ENCODE measurements at places on chromosomes 12 and 14. TPM values are rescaled to one million over a fixed set of nuclear protein-coding genes. Genes with fewer than 3 reads are reported as not detected.

DNA sequence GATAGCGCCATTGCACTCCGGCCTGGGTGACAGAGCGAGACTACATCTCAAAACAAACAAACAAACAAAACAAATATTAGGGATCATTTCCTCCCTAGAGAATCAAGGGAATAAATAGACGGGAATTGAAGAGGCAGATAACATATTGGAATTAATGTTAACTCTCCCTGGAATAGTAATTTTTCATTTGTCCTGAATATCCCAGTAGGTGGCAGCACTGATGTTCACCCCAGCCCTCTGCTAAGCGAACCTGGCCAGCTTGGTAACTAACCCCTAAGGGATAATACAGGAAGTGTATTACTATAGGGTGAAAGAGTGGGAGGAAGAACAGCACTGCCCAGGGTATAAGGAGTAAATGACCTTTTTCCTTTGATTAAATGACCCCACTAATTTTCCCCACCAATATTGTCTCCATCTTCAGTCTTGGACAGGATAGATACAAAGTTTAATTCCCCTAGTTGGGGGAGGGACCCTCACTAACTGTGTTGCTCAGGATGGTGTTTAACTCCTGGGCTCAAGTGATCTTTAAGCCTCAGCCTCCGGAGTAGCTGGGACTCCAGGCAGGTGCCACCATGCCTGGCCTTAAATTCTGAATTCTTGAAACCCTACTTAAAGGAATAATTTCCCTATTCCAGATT is 40.5 kb downstream of the SLC2A14 start:
- DNase-seq, result no peak

NKX2-8 gene
- total RNA-seq, result not detected

DNA sequence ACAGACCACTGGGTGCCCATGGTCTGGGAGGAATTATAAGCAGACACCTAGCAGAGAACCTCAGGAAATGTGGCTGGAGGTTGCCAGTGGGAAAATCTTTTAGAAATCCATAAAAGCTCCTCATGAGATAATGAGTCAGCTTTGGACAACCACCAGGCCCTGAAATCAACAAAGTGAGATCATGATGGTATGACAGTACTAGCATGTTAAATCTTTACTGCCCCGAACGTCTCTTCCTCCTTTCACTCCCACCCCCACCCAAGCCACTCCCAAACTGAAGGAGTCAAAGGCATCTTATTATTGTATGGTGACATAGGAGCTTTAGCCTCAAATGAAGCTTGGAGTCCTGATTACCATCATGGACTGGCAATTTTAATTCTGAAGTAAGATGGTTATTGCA is 240.0 kb downstream of the DIO2 start:
- DNase-seq, result no peak

- no peak for DNase-seq
Observed at GRCh38 chr12:6205761-6206160, 5.6 kb downstream of the CD9 start.

RIPK3 gene
- 3.6 TPM for total RNA-seq

TAS2R10 gene
- not detected for total RNA-seq

FGF6 gene
- total RNA-seq, result not detected

DNA sequence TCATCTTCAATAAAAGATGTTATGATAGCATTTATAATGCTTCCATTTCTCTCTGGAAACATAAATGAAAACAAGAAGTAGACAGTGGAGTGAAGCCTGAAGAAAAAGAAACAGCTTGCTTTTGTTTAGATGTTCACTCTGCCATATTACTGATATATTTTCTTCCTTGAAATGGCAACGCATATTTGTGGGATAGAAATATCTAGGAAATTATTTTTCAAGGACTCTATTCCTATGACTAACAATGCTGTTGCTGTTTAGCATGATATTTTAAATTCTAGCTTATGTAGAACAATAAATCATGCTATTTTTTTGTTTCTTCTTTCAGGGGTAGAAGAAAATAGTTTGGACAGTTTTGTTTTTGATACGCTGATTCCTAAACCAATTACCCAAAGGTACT is 359.0 kb downstream of the NAV3 start:
- DNase-seq, result no peak

GRCh38 chr14:100472094-100472455 is 115.1 kb downstream of the BEGAIN start:
- no peak for DNase-seq

DNA sequence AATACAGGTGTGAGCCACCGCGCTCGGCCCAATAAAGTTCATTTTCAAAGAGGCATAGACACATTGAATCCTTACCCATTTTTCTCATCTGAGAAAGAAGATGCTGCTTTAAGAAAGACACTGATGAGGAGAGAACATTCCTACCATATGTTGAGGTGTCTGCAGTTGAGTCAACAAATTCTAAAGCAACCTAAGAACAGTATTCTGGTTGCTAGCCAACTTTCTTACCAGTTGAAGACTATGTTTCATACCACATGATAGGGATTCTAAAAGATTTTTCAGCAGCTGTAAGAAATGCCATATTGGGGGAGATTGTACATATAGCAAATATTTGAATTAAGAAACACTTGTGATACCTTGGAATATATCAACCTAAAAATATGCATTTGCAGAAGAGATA is 160.1 kb downstream of the SRGAP1 start:
- no peak for DNase-seq

GRCh38 chr12:10667581-10667980 is 6.3 kb downstream of the STYK1 start:
- DNase-seq, result no peak

DNA sequence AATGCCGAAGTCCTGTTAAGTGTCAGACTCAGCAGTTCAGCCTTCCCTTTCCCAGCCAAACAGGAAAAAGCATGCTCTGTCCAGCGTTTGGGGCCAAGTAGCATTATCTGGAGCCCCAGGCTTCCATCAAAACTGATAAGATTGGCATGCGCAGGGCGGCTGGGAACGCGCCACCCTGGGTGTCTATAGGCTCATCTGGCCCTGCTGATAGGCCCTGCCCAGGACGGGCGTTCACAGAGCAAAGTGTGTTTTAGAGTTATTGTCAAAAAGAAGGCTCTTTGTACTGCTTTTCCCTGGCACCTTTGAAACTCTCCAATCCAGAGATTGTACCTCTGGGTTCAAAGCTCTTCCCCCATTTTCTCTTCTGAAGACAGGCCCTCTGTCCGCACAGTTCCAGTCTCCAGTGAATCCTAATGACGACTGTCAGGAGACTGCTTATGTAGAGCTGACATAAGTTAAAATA is at the start of gene ART4:
ART4 (minus strand) TSS at position 102 of the 463 bp plus-strand sequence. CDS start 413 bp downstream, outside the sequence.
- DNase-seq, result peak; percentile 55

GRCh38 chr12:127648321-127648720 is 618.6 kb upstream of the TMEM132C start:
- no peak for DNase-seq

DNA sequence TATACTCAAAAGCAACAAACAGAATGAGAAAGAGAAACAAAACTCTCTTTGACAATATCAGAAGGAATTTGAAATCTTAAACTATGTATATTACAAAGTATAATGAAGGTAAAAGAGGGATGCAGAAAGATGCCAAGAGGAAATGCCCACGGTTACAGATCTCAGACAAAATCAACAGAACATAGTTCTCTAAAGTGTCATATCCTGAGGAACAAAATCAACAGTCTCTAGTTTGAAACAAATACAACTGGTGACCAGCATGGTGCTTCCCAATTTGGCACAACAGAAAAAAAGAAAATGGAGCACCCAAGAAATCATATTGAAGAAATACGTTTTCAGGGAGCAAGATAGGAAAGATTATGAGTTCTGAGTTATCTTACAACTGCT is 116.5 kb downstream of the METTL25 start:
- no peak for DNase-seq

PLEKHG7 gene
- total RNA-seq, result not detected

DNA sequence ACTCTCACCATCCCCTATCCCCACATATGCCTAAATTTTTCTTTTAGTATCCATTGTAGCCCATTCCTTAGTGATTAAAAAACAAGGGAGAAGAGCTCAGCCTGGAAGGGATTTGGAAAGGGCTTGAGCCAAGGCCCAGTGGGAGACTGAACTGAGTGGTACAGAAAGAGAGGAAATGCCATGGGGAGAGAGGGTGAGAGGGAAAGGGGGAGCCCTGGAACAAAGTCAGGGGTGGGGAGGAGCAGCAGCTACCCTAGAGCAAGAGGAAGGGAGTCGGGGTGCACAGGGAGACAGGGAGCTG is 2.6 kb upstream of the ATN1 start:
- DNase-seq, result no peak

GRCh38 chr14:51824191-51824590 is 36.2 kb upstream of the GNG2 start:
- no peak for DNase-seq

DNA sequence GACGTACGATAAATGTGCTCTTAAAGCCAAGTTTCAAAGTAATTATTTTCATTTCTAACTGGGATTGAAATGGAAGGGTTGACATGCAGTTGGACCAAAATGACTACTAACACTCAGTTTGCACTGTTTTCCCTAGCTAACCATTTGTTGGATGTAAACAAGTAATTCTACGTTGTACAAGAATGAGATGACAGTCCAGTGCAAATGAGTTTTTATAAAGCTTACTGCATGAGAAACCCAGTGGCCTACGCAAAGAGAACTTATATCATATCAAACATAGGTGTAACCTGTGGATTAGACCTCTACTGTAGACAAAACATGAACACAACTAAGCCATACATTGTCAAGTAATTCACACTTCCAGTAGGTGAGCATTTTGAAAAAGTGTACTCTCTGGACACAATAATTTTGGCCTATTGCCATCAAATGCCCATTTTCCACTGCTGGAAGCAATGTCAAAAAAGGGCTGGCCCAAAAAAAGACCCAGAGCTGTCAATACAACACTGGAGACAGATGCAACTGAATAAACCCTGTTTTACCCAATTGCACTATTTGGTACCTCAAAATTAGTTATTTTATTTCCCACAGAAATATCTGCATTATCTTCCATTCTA is 12.8 kb downstream of the SLC38A2 start:
- no peak for DNase-seq

DNA sequence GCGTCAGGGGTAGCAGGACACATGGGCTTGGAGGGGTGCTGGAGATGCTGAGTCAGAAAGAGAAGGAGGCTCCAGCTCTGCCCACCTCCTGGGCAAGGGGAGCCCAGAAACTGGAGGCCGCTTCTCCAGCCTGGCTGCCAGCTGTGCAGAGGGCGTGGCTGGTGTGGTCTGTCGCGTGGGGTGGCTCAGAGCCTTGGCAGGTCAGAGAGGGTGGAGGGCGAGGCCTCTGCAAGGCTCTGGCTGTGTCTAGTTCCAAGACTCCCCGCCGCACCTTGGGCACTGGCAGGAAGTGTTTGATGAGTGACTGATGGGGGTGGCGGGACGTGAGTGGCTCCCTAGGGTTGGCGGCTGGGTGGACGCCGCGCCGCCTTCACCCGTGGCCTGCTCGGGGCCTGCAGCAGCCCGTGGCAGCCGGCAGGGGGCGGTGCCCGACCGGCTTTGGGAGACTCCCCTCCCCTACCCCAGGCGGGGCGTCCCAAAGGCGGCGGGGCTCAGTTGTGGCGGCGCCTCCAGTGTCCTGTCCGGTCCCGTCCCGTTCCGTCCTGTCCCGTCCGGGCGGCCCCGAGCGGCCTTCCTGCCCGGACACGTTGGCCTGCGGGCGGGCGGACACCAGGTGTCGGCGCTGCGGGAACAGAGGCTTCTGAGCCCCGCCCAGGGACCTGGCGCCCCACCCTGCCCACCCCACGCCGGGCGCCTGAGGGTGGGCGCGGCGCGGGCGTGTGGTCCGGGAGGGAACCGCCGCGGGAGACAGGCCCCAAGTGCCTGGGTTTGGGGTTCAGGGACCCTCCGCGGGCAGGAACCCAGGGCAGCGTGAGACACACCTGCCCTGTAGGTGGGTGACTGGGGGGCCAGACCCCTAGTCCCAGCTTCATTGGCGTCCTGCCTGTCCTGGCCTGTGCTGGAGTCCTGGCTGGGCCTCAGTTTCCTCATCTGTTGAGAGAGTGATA is 39.7 kb downstream of the KRT80 start:
- peak; percentile 77 for DNase-seq

DNA sequence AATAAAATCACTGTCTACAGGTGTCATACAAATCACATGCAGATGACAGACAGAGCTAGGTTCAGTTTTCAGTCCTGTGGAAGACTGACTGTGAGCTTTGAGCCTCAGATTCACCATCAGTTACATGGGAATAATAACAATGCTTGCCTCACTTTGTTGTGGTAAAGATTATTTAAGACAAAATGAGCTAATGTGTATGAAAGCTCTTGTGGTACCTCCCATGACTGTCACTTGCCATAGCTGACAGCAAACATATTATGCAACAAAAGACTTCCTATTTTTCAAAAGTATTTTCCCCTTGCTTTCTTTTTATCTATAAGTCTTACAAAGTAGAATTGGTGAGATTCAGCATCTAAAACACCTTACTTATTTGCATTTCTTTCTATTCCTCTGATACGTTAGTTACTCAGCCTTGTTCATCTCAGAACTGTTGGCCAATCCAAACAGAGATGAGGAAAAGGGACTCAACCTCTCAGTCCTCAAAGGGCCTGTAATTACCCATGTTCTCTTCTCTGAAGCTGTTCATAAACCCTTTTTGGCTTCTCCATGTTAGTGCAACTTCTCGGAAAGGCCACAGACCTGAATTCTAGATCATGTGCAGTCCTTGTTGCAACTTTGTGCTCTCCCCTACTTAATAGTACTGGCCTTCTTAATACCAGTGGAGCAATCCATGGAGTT is 8.8 kb upstream of the DDHD1 start:
- DNase-seq, result no peak

GRCh38 chr12:25715102-25715501 is 162.0 kb upstream of the LMNTD1 start:
- DNase-seq, result no peak

CCDC38 gene
- 0.22 TPM for total RNA-seq

GRCh38 chr14:45705940-45706534 is 453.0 kb upstream of the MIS18BP1 start:
- no peak for DNase-seq

PTPRO gene
- total RNA-seq, result 0.82 TPM

- DNase-seq, result peak; percentile 44
Observed at GRCh38 chr12:53234271-53234914, 2.4 kb upstream of the RARG start.

DNA sequence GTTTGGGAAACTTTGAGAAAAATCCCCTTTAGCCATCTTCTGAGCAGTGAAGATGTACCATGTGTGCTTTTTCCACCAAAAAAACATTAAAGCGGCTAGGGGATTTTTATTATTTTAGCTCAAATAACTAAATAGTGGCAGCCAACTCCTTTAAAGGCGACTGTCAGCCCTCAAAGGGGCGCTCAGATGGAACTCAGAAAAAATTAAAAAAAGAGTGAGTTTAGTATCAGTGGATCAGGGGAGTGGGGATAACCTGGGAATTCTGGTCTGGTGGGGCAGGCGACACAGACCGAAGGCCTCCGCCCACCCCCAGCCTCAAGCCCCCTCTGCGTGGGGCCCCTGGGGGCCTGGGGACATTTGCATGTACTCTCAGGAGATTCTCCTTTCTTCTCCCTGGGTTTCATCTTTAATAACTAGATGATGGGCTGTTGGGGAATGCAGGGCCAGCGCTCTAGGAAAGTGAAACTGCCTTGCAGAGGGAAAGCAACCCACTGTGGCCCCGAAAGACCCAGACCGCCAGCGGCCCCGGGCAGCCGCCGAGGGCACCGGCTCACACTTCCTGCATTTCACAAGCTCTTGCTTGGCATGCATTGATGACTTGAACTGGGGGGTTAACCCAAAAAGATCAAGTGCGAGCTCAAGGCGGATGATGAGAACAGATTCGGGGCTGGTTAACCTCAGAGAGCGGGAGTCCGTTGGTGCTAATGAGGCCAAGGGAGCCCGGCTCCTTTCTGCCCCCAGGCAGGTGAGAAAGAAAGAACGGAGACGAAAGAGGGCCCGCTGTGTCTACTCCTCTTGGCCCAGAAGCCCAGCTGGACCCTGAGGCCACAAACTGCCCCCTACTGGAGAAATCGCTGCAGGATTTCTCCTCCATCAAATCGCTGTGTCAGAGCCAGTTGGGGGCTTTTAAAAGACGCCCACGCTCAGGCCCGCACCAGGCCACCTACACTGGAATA is 7.3 kb upstream of the BATF start:
- peak; percentile 26 for DNase-seq
